CD14-positive monocyte (primary cell): ENCODE measurements at places on chromosomes 2 and 18. TPM values are rescaled to one million over a fixed set of nuclear protein-coding genes. Genes with fewer than 3 reads are reported as not detected.

DNA sequence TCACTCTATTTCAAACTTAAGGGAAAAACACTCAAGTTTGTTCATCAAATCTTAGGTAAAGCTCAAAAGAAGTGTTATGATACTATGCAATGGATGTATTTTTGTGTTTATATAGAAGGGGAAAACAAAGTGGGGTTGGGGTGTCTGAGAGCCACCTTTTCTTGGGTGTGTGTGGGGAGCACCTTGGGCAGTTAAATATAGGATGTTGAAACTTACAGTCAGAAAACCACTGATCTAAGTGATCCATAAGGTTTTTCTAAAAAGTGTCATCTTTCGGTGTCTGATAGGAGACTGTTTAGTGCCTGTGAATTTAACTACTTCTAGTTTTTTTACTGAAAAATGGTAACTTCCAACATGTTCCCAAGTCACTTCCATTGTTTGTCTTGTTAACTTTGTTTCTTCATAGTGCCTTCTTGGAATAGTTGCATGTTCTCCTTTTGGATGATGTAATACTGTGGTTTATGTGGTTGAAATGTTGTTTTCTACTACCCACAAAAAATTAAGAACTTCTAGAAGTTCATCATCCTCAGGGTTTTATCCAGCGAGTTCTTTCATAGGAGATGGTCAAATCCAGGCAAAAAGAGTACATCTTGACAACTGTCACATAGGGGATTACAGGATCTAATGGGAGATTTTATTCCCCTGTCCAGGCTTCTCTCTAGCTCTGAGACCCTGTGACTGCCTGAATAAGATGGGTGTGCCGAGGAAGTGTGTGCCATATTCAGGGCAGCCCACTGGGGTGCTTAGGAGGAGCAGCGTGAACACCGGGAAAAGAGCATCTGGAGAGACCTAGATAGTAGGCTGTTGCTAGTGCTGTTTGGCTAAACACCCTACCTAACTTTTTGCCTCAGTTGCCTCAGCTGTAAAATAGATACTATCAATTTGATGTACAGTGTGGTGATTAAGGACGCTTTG is 46.2 kb downstream of the CAB39 start:
- DNase-seq = peak; percentile 80

GRCh38 chr2:241904011-241904718 is 34.6 kb downstream of the RTP5 start:
- DNase-seq = no peak

DNA sequence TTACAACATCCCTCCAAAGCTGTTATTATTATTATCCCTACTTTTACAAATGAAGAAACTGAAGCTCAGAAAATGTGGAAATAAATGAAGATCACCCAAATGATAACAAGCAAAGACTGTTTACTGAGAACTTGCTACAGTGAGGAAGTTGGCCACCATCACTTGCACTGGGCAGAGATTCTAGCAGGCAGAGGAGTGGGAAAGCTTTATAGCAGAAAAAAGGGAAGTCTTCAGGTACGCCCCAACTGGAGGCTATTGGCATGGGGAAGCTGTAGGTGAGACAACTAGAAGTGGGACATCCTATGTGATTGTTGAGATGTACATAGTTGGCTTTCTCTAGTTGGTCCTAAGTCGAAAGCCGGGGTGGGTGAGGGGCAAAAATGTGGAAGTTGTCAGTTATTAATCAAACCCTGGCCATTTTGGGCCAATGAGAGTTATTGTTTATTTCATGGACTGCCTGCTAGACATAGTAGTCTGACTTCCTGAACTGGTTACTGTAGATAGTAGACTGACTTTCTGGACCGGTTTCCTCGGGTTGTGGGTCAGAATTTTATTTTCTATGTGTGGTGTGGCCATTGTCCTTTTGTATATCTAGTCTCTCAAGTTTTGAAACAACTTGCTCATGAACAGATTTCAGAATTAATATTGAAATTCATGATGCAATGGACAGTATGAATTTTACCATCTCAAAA is 40.2 kb upstream of the STAT4 start:
- no peak for DNase-seq

- peak; percentile 77 for DNase-seq
These were observed 19.5 kb upstream of the HNRNPLL start for GRCh38 chr2:38622210-38622609.

ZNF519 gene
- polyA plus RNA-seq = 0.23 and 1.7 TPM in 2 replicates

- no peak for DNase-seq
These were observed 481.9 kb upstream of the SETBP1 start for GRCh38 chr18:44198612-44199284.

DNA sequence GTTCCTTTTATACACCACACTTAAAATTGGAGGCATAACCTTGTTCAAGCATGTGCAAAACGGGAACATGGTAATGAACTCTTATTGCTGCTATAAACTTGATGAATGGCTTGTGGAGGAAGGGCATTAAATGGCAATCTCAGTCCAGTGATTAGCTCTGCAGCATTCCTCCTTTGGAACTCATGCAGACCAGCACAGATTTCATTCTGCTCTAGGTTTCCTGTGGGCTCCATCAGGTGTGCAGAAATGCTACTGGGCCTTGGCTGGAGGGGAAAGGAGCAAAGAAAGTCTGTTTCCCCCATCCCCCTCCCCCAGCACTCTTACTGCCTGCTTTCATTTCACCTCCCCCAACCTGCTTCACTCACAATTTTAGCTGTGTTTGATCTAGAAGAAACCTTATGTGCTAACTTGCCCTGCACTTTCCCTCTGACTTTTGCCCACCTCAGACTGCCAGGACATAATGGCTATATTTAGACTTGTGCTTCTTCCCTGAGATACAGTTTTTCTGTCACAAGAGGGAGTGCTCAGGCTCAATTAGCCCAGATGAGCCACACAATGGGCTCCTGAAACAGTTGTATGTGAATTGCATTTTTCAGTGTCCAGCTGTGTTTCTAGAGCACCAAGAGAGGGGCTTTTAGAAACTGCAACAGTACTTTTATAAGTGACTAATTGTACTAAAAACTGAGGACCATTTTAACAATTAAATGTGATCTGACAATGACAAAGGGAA is 109.8 kb downstream of the FSHR start:
- no peak for DNase-seq

B3GNT2 gene
- polyA plus RNA-seq = 15.9 TPM

GRCh38 chr18:49898421-49898820 is 85.1 kb upstream of the ACAA2 start:
- no peak for DNase-seq

DNA sequence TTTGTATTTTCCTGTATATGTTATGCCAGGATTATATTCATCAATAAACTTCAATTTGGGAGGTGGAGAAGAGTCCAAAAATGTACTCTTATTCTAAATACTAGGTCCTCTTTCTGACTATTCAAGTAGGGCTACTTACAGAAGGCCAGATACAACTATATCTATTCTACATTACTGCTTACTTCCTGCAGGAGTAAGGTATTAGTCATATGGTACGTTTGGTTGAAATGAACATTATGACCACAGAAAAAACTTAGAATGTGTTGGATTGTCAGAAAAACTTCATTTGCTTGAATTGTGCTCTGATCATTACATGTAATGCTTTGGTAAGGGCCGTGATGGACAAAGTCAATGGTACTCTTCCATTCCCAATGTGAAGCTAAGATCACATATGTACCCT is 35.0 kb downstream of the STAT4 start:
- no peak for DNase-seq

GRCh38 chr18:69161383-69162028 is 239.2 kb upstream of the DOK6 start:
- DNase-seq = no peak

- no peak for DNase-seq
These were observed 44.3 kb upstream of the ZDBF2 start for GRCh38 chr2:206230060-206230762.

DNA sequence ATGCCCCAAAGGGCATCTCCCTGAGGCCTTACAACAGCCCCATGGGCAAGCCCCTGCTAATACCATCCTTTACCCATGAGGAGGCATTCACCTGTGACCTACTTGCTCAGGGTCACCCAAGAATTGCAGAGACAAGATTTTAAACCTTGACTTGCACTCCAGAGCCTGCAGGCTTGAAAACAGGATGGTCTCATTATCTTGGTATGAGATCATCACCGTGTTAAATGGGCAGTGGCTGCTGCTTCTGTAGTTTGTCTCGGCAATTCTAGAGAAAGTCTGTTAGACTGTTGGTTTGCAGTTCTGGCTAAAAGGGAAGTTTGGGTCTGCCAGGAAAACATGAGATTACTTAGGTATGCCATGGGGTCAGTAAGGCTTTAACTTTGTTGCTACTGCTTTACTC is 698.9 kb downstream of the GALR1 start:
- DNase-seq = no peak

GRCh38 chr18:52844323-52844722 is 504.3 kb downstream of the DCC start:
- no peak for DNase-seq

DNA sequence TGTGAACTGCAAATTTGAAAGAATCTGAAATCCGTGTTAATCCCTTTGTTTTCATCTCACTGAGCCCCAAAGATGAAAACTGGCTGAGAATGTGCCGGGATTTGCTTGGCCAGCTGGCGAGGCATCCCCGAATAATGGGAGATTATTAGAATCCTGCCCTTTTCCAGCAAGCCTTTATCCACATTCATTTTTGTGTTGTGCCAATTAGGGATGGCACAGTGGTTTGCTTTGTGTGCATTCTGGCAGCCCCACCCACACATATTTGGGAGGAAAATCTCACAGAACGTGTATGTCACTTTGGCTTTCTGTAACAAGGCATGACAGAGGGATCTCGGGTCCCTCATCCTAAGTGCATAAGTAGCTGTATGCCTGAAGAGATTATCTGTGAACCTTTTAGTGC is 405.8 kb upstream of the FAM98A start:
- no peak for DNase-seq

HMSD gene
- not detected for polyA plus RNA-seq

PPP3R1 gene
- polyA plus RNA-seq = 10.7 TPM

MLPH gene
- polyA plus RNA-seq = not detected

DNA sequence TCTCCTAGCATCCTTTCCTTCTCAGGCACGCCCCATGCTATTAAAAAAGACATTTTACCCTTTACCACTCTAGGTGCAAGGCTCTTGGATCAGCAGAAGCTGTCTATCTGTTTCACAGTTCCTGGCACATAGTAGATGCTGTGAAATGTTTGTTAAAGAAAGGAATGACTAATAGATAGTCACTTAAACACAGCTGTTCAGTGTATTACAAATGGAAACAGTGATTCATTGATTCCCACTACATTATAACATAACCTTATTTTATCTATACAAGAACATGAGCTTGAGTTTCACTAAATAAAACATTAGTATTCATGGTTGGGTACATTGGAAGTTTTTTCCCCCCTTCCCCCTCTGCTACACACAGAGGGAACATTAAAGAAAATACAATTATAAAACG is 142.1 kb downstream of the ASXL3 start:
- DNase-seq = no peak

GRCh38 chr2:172279813-172280212 is 147.6 kb upstream of the ITGA6 start:
- no peak for DNase-seq

RAB6D gene
- not detected for polyA plus RNA-seq

DNA sequence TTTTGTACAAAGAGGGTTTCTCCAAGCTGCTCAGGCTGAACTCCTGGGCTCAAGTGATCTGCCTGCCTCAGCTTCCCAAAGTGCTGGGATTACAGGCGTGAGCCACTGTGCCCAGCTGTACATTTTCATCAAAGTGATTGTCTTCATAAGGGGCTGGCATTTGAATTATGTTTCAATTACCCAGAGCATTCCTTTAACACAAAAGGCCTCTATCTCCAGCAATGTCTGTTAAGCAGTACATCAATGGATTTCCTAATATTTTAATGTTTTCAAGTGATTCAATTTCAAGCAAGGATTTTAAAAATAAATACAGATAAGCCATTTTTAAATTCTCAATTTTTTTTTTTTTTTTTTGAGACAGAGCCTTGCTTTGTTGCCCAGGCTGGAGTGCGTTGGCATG is 50.9 kb upstream of the AP1S3 start:
- no peak for DNase-seq

CBLN2 gene
- not detected for polyA plus RNA-seq

- DNase-seq = no peak
These were observed 83.9 kb downstream of the FAM210A start for GRCh38 chr18:13642440-13642827.

DPP10 gene
- not detected for polyA plus RNA-seq

DNA sequence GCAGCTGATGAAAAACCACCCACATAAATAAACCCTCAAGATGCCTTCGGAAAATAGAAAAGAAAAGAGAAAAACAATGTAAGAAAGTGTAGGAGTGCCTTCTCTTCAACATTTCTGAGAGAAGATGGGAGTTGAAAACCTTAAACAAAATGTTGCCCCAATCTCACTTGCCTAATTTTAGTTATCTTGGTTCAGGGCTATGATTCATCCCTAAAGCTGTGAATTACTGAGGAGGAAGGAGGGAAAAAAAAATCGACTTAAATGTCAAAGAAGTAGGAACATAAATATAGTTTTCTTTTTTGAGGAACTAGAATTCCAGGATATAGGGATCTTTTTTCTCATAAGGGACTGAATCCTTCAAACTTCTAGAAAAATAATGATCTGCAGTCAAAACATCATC is 360.3 kb downstream of the TGIF1 start:
- no peak for DNase-seq

GRCh38 chr2:148430101-148430500 is 214.4 kb upstream of the EPC2 start:
- no peak for DNase-seq
